ENCODE measurements at places on chromosomes 4 and X.

GRCh38 chr4:148735432-148736155, 293.4 kb upstream of the NR3C2 start:
- no peak for DNase-seq

GRCh38 chr4:187961171-187961570, 34.4 kb upstream of the ZFP42 start:
- DNase-seq: no peak

GRCh38 chr4:144295286-144295995, 154.9 kb upstream of the GYPA start:
- no peak for DNase-seq

- DNase-seq: no peak
These were observed 161.0 kb upstream of the FGF13 start for GRCh38 chrX:138872537-138872936.

DNA sequence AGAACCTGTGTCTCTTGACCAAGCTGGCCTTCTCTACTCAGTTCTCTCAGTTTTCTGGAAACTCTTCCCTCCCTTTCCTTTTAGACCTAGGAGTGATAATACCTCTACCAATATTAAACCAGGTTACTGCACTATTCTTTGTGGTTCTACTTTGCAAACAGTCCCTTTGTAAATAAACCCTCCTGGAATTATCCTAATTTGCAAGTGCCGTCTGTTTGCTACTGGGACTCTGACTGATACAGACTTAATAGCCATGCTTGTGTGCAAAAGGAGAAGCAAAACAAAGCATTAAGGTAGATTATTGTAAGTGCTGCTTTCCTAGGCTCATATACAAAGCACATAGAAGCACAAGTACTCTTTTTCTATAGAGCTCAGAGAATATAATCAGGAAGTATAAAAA, 507.0 kb downstream of the INPP4B start:
- DNase-seq: no peak

DNA sequence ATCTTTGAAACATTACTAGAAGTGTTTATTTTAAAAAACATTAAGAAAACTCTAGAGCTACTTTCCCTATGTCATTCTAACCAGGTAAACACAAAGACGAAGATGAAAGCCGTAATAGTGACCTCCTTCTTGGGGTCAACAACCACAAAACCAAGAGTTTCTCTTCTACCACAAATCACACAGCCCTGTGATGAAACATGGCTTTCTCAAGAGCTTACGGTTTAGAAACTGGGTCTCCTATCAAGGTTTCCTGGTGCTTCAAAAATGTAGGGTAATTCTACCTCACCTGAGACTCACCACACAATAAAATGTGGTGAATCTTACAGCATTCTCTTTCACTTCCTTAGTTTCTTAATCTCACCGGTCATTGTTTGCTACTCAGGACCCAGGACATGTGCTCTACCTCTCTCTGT, 50.9 kb downstream of the CORIN start:
- DNase-seq: no peak

- no peak for DNase-seq
These were observed 63.4 kb downstream of the BMP3 start for GRCh38 chr4:81093720-81094401.

- no peak for DNase-seq
These were observed 37.6 kb downstream of the AMOT start for GRCh38 chrX:112803060-112803459.

DNA sequence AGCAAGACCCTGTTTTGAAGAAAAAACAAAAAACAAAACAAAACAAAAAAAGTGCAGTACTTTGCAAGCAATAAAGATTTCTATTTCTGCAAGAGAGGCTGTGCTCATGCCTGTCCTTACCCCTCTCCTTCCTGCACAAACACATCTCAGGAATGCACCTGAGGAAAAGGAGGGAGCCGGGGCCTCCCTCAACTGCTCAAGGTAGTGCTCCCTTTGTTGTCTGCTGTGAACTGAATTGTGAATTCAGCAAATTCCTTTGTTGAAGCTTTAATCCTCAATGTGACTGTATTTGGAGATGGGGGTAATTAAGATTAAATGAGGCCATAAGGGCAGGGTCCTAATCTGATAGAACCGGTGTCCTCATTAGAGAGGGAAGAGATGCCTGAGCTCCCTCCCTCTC, 13.9 kb downstream of the FTSJ1 start:
- no peak for DNase-seq
